ENCODE measurements at places on chromosomes 3 and 15.
A peak's percentile ranks its signal among the peaks of the same experiment; 100 is the strongest.

GRCh38 chr3:4935347-4935746 is 43.9 kb upstream of the BHLHE40 start:
- DNase-seq = peak; percentile 15

- no peak for DNase-seq
Observed at GRCh38 chr15:100106732-100107131, 235.0 kb downstream of the ADAMTS17 start.

- no peak for DNase-seq
Observed at GRCh38 chr3:168581771-168582225, 486.1 kb upstream of the GOLIM4 start.

DNA sequence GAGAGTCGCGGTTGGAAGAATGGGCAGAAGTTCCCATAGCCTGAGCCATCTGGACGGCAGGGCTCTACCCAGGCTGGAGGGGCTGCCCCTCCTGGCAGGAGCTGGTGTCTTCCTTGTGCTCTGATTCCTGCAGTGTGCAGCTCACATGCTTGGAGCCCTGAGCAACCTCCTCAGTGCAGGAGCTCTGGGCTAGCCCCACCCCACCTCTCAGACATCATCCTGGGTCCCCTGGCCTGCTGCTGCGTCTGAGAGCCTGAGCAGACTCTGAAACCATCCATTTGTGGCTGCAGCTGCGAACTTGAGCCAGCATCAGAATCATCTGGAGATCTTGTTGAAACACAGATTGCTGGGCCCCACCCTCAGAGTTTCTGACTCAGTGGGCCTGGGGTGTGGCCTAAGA is 42.8 kb downstream of the POMGNT2 start:
- no peak for DNase-seq

GRCh38 chr15:24659622-24660021 is 16.0 kb upstream of the NPAP1 start:
- no peak for DNase-seq

GRCh38 chr3:180626844-180627243 is 24.9 kb downstream of the TTC14 start:
- DNase-seq = no peak

DNA sequence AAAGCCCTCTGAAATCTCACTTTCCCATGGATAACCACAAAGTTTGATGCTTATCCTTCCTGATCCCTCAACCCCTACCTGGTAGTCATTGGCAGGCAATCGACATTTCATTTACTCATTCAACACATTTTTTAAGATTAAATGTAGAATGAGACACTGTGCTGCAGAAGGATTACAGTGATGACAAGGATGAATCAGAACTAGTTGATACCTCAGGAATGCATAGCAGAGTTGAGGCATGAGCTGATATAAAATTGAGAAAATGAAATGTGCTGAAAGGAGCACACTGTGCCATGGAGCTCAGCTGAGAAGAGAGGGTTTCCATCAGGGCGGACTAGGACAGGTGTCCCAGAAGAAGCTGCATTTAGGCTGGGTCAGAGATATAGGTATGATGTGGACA is 48.9 kb upstream of the ACTL6A start:
- DNase-seq = no peak

GRCh38 chr3:175807175-175807574 is 948.0 kb downstream of the NAALADL2 start:
- no peak for DNase-seq

DNA sequence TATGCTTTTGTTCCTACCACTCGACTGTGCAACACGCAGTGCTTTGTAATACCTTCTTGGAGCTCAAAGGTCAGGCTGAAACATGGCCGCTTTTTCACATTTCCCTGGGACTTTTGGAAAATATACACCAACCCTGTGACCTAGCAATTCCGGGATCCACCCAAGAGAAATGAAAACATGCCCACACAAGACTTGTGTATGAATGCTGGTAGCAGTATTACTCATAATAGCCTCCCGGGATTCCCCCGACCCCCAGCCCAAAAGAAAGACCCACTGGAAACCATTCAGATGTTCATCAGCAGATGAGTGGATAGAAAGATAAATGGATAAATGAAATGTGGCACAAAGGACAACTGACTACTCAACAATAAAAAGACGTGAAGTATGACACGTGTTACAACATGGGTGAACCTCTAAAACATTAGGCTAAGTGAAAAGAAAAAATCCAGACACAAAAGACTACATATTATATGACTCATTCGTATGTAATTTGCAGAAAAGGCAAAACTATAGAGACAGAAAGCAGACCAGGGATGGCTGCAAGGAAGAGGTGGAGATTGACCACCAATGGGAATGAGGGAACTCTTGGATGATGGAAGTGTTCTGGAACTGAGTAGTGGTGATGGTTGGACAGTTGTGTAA is 104.1 kb downstream of the PGPEP1L start:
- DNase-seq = no peak

DNA sequence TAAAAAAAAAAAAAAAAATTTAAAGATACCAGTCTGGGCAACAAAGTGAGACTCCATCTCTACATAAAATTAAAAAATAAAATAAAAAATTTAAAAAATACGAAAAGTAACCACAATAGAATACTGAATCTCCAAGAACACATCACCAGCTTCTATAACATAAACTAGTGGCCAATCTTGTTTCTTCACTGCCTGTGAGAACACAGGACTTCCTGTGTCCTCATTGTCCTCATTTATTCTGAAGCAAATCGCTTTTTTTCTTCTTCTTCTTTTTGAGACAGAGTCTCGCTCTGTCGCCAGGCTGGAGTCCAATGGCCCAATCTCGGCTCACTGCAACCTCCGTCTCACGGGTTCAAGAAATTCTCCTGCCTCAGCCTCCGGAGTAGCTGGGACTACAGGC is 28.6 kb upstream of the RAB7A start:
- no peak for DNase-seq

DNA sequence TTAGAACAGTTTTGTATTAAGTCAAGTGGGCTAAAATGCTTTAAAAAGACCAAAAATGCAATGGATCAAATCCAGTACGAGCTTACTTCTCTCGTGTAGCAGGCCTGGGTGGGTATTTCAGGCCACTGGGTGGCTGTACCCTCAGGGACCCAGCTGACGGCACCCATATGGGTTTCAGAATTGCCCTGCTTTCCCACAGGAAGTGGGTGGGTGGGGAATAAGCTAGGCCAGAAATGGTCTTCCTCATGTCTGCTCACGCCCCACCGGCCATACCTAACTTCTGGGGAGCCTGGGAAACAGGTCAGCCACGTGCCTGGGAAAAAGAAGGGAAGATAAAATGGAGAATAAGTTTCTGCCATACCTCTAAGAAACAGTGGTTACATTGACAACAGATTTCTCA is 20.3 kb downstream of the GPR160 start:
- DNase-seq = no peak

- no peak for DNase-seq
Observed at GRCh38 chr3:29545615-29546014, 264.7 kb downstream of the RBMS3 start.

- DNase-seq = no peak
Observed at GRCh38 chr3:8766148-8766547, 3.3 kb downstream of the OXTR start.

- no peak for DNase-seq
Observed at GRCh38 chr3:37862903-37863815, 1.5 kb downstream of the CTDSPL start.

DNA sequence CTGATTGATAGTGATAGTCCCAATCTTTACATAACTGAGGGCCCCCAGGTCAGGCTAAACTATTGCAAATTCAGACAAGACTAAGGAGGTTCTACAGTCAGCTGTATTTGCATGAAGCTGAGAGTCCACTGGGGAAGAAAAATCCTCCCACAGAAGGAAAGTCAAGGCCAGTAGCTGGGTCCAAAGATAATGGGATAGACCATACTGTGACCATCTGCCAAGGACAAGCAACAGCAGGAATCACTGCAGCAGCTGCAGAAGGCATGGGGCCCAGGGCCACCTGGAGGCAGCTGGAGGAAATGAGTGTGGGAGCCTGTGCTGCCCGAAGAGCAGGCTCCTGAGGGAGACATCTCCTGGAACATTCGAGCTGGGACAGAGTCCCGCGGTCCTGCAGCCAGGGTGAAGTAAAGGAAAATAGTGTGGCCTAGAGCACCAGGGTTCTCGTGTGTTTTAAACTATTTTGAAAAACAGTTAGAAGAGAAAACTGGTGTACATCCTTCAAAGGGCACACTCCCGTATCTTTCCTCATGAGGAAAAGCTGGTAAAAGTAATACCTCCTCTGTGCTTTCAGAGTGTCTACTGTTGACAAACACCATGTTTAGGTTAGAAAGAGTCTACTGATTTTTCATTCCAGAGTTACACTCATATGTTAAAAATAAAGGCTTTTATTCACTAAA is 13.2 kb upstream of the TMEM212 start:
- no peak for DNase-seq

DNA sequence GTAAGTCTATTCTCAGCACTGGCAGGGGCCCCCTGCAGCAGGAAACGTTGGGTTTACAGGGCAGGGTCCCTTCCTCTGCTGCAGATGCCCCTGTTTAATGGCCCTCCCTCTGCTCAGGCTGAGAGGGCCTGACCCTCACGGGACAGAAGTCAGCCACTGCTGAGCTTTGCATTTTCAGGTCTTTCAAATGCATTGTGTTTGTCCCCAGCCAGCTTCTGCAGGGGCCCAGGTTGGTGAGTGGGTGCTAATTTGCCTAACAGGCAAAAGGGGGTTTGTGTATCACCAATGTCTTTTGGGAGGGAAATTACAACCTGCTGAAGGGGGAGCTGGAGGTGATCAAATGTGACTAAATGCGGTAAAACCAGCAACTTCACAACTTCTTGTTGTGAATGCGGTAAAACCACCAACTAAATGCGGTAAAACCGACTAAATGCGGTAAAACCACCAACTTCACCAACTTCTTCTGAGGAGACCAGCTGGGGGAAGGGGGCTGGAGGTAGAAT is 44.8 kb upstream of the UBE2E1 start:
- DNase-seq = peak; percentile 13

GRCh38 chr3:108315767-108316301 is 19.5 kb downstream of the HHLA2 start:
- DNase-seq = no peak

- no peak for DNase-seq
Observed at GRCh38 chr3:39038165-39038564, 13.6 kb downstream of the SCN11A start.

DNA sequence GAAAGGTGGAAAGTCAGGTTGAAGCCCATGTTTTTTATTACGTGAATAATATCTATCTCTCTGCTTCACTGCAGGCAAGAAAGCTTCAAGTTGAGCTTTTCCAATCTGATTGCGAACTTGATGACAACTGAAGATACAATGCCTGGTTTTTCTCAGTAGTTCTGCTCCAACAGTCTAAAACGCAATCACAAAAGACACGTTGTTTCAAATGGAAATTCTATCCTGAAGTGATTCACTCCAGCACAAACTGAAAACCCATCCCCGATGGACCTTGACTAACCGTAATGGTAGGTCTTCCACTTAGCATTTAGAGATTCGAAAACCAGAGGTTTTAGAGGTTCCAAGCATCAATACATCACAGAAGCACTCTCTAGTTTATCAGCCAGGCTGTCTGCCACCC is 10.6 kb downstream of the B4GALT4 start:
- DNase-seq = no peak

GRCh38 chr15:82643992-82644391 is 3.2 kb downstream of the CPEB1 start:
- no peak for DNase-seq

DNA sequence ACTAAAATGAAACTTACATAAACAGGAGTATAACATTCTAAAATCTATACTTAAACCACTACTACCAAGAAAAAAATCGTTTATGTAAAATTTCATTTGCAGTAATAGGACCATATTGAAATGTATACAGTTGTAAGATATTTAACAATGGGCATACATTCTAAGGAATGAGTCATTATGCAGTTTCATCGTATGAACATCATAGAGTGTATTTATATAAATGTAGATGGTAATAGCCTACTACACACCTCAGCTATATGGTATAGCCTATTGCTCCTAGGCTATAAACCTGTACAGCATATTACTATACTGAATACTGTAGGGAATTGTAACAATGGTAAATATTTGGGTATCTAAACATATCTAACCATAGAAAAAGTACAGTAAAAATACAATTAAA is 79.5 kb downstream of the DPH6 start:
- DNase-seq = no peak

- DNase-seq = no peak
Observed at GRCh38 chr15:44308415-44308814, 19.9 kb downstream of the GOLM2 start.

DNA sequence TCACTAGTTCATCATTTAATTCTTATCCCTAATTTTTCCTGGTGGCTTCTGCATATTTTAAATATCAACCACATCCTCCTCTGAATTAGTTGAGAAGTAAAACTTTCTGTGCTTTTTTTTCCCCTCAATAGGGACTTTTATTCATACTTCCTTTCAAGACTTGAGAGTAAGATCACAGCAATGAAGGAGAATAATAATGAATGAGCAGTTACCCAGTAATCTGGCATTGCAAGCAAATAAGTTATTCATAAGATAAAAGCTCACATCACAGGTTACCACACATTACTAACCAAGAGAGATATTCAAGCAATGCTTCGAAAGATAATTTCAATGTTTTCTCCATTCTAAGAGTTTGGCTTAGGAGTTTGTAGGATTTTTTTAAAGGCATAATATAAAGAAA is 50.3 kb downstream of the BTLA start:
- no peak for DNase-seq

GRCh38 chr3:98869391-98869790 is 32.1 kb downstream of the DCBLD2 start:
- no peak for DNase-seq

- no peak for DNase-seq
Observed at GRCh38 chr3:10992017-10992942, at the start of gene SLC6A1. TSS of gene SLC6A1 (plus strand) at chr3:10992748. CDS start at chr3:11017212, 24,464 bp downstream.

DNA sequence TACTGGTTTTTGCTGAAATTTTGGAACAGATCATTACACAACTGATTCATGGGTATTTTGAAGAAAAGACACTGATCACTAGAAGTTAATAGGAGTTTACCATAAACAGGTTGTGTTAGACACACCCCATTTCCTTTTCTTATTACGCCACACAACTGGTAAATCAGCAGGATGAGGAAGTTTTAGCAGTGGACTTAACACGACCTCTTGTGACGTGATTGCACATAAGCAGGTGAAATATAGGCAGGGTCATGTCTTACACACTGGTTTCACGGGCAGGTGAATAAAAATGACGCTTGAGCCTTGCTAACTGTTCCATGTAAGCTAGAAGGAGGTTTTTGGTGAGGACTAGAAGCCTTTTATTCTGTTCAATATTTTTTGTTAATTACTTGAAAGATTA is 27.1 kb upstream of the TPRG1 start:
- DNase-seq = peak; percentile 77

DNA sequence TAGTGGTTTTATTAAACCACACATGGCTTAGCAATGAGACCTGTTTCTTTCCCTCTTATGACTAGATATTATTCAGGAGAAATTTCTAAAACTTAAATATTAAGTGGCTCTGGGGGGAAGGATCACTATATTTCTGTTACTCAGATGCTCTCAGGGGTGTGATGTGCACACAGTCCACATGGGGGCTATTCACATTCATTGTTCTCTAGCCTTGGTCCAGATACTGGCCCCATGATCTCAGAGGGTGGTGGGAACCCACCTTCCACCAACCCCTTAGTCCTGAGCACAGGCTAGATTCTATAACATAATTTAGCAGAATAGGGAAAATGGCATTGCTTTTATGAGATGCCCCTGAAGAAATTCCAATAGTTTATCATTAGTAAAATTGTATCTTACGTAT is 149.0 kb upstream of the ST8SIA2 start:
- no peak for DNase-seq

All from CD4-positive, alpha-beta T cell treated with Interleukin-15 for 4 hours (primary cell).